ENCODE measurements at places on chromosomes 5 and 9.
A peak's percentile ranks its signal among the peaks of the same experiment; 100 is the strongest.

- no peak for DNase-seq
These were observed 221.1 kb downstream of the MAN2A1 start for GRCh38 chr5:109910874-109911273.

DNA sequence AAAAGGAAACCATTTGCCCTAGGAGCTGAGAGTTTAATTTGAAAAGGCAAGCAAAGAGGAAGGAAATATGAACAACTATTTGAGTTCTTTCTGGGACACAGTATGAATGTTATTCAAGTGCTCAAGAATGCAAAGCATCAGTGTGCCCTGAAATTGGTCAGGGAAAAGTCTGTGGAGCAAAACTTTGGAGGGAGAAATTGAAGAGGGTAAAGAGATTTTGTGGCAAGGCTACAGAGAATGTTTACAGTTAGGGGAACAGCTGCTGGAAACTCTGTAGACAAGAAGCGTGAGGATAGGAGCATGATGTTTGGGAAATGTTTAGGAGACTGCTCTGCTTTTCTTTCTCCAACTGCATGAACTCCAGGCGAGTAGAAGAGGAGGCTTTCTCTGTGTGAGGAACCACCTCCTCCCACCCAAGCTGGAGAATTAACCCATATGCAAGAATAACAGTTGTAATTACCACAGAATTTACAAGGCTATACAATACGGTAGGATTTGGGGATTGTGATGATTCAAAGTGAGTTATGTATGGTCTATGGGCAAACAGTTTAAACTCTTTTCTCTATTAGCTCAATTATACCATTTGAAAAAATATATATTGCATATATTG lies 75.4 kb upstream of the IL7R start:
- no peak for DNase-seq

DNA sequence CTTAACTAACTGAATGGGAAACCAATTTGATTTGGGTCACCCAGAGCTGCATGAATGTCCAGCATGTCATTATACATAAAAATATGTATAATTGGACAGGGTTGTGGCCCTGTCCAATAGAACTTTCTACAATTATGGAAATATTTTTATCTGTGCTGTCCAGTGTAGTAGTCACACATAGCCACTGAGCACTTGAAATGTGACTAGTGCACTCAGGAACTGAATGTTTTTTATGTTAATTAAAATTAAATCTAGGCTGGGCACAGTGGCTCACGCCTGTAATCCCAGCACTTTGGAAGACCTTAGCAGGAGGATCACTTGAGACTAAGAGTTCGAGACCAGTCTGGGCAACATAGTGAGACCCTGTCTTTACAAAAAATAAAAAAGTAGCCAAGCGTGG lies 18.6 kb downstream of the GARNL3 start:
- no peak for DNase-seq

DNA sequence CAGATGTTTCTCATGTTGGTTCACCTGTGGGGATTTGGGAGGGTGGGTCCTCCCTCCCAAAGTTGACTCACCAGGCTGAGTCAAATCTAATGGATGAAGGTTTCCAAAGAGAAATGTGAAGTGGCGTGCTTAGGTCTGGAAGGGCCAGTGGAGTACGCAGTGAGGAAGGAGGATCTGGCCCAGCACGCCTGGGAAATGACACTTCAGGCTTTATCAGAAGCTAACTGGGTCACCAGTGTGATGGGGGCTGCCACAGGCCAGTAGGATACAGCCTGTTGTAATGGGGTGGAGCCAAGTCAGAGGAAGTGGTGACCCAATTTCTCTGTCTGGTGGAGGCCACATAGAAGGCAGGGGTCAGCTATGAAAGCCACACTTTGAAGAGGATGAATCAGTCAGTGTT lies 18.0 kb downstream of the POLR1E start:
- no peak for DNase-seq

- no peak for DNase-seq
These were observed 8.1 kb downstream of the MTMR12 start for GRCh38 chr5:32304622-32305021.

GRCh38 chr9:124040186-124040931 lies 28.8 kb downstream of the LHX2 start:
- DNase-seq = no peak

GRCh38 chr9:116877072-116877471 lies 190.0 kb downstream of the TRIM32 start:
- DNase-seq = peak; percentile 14

DNA sequence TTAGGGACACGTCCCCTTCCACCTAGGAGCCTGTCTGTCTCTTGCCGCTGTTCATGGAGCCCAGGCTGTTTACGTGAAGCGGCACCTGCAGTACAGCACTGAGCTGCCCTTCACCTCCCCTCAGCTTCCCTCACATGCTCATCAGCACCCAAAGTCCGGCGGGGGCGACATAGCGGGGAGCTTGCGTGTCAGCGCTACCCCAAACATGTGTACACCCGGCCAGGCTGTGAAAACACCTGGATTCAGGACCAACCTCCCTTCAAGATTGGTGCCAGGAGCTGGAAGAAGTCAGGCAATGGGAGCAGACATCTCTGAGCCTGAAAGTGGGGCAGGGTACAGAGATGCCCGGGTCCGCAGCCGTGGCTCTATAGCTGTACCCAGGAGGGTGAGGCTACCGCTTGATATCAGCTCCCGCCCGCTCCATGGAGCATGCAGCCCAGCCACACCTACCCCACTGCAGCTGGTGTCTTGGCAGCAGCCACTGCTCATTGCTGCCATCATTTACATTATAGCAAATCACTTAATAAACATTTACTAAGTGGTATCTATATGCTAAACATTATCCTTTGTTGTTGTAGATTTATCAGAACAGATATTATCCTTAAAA lies 712.1 kb downstream of the CDH9 start:
- DNase-seq = no peak

GRCh38 chr5:92841604-92842155 lies 739.3 kb downstream of the NR2F1-AS1 start:
- peak; percentile 93 for DNase-seq

GRCh38 chr5:76457674-76458485 lies 54.8 kb downstream of the IQGAP2 start:
- no peak for DNase-seq

GRCh38 chr9:111715471-111715870 lies 54.1 kb downstream of the GNG10 start:
- DNase-seq = no peak

- DNase-seq = no peak
These were observed 194.5 kb downstream of the ICE1 start for GRCh38 chr5:5617024-5617423.

DNA sequence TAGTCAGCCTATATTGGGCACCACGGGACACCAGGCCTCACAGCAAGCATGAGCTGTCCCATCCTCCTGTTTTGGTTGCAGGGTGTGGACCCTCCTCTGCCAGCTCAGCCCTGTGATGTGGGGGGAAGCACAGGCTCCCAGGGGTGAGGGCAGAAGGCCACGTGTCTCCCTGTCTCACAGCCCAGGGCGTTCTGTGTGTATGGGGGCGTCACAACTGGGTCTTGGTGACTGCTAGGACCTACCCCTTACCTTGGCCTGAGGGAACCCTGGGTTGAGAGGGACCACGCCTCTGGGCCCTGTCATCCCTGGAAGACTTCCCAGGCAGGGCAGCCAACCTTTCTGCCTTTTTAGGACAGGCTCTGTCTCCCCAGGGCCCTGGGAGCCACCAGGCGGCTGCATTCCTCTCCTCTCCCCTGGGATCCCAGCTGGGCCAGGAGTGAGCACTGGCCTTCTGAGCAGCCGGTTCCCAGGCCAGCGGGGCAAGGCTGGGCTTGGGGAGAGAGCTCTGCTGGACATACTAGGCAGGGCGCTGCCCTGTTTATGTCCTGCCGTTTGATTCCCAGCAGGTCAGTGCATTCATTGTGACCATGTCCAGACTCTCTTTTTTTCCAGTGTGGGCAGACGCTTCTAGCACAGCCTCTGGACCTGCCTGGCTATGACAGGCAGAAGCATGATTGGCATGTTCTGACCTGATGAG lies 97.4 kb downstream of the DAB2IP start:
- DNase-seq = no peak

GRCh38 chr5:136051486-136052220 lies 22.9 kb downstream of the TGFBI start:
- DNase-seq = no peak

GRCh38 chr9:101365181-101365580 lies 19.6 kb downstream of the BAAT start:
- no peak for DNase-seq

DNA sequence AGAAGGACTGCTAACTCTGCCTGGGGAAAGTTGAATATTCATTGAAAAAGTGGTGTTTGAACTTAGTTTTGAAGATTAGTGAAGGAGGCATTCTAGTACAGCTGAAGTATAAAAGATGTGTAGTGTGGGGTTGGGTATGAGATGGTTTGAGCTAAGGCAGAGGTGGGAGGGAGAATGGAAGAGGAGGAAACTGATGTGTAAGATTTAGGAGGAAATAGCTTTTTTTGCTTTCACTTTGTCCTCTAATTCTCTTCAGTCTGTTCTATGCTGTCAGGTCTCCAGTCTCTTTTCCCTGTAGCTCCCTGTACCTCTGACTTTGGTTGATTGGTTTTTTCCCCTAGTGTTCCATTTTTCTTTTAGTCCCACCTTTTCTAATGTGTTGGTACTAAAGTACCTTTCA lies 9.0 kb downstream of the CREBRF start:
- no peak for DNase-seq

DNA sequence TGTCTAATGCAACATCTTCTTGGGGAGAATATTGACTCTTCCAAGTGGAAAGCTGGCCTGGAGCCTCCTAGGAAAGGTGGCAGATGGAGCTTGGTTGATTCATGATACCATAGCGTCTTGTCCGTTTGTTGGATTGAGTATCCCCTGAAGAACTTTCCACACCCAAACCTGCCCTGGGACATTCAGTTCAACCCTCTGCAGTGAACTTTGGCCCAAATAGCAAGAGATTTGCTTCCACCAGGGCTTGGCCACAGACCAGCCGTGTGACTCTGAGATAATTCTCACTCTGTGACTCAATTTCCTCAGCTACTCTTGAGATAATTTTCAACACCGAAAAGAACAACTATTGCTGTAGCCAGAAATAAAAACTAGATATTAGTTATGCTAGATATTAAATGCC lies 108.0 kb upstream of the RAD23B start:
- DNase-seq = peak; percentile 41

- no peak for DNase-seq
These were observed 26.5 kb downstream of the TRMO start for GRCh38 chr9:97895695-97896332.

- DNase-seq = no peak
These were observed 320.4 kb upstream of the CCNH start for GRCh38 chr5:87732875-87733768.

DNA sequence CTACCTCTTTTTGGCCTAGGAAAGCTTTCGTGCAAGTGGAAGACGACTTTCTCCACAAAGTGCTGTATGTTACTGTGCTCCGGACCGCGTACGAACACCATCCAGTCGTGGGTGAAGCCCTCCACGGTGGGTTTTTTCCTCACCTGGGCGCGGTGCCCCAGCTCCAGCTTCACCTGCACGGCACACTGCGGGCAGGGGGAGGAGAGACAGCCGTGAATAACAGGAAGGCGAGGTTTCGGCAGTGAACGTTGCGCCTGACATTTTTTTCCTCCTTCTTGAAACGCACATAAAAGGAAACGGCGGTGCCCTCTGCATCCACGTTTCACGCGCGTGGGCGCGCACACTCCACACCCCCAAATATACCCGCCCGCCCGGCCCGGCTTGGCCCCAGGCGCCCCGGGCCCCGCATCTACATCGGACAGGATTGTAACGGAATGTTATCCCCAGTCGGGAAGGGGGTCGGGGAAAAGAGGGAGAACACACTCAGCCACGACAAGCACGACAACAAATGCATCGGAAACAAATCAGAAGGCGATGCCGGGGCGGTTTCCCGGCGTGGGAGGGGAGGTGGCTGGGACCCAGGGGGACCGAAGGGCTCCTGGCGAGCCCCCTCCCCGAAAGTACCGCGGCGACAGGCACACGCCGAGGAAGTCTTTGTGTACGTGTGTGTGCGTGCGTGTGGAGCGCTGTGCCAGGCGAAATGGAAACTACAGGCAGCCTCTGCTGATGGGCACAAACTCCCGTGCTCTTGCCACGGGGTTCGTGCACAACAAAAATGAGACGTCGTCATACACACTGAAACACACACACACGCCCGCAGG lies 1.4 kb downstream of the MLLT3 start:
- no peak for DNase-seq

DNA sequence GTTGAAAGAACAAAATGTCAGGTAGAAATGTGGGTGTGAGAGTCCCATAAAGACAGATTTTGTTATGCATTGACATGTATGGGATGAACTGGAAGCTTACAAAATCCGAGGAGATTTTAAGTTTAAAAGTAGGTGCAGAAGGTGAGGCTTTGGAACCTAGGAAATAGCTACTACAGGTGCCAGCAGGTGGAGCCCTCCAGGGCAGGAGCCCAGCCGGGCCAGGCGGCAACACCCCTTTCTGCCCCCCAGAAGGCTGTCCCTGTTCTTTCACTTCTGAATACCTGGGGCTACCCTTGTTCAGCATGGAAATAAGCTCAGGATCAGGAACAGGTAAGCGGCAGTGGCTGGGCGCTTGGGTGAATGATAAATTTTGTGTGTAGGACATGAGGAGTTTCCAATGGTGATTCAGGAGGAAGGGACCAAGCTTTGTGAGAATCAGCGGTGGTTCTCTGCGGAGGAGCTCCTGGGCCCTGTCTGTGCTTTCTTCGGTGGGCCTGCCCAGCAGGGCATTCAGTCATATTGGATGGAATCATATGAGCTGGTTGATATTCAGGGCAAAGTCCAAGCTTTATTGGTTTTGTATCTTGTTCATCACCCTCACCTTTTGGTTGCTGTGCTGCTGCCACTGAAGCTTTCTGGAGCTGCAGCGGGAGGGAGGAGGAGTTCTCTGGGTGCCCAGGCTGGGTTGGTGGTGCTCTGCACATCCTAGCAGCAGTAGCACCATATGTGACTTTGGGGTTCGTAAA lies 12.3 kb downstream of the PCBD2 start:
- no peak for DNase-seq

GRCh38 chr5:91129748-91130147 lies 253.4 kb downstream of the ARRDC3 start:
- no peak for DNase-seq

GRCh38 chr5:175406300-175406699 lies 37.7 kb downstream of the DRD1 start:
- no peak for DNase-seq

- no peak for DNase-seq
These were observed 57.9 kb downstream of the MACROH2A1 start for GRCh38 chr5:135341016-135341666.

DNA sequence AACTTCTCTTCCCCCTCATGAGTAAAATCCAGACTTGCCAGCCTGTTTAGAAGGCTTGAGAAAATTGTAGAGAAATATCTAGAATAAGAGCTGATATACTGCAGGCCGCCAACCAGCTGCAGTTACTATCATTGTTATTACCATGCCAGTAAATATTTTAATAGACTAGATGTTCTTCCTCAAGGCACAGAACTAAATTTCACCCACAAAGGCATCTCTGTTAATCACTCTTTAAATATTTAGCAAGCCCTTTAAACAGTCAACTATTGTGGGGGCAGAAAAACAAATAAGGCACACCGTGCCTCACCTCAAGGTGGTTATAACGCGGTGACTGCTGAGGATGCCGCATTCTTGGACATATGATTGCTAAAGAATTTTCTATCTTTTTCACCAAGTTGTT lies 147.0 kb downstream of the SPOCK1 start:
- DNase-seq = no peak

- peak; percentile 50 for DNase-seq
These were observed 181.5 kb upstream of the OTULINL start for GRCh38 chr5:14400085-14400484.
